ENCODE measurements at places on chromosomes 16 and 17.

- no peak for DNase-seq
Measured at GRCh38 chr17:11840052-11840451, 157.2 kb downstream of the ZNF18 start.

GRCh38 chr17:79618383-79619067, 7.7 kb upstream of the RBFOX3 start:
- no peak for DNase-seq

DNA sequence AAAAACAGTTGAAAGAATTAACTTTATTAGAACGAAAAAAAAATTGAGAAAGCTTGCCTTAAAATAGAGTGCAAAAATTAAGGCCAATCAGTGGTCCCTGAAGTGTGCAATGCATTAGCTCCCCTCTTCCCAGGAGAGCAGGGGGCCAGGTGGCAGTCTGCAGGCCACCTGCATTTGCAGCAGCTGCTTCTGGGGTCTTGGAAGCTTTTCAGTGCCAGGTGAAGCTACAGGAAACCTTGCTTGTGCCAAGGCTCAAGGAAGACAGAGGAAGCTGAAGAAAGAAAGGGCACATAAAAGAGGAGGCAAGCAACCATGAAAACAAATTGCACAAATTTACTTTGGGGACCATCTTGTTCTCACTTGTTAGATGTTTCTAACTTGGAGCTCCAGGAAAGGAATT, 50.5 kb upstream of the MTMR4 start:
- DNase-seq = no peak

GRCh38 chr16:1487395-1488053, 1.2 kb downstream of the PTX4 start:
- no peak for DNase-seq

- no peak for DNase-seq
Measured at GRCh38 chr17:72219137-72219823, 98.5 kb downstream of the SOX9 start.

GRCh38 chr16:53832896-53833544, 129.1 kb downstream of the FTO start:
- no peak for DNase-seq

DNA sequence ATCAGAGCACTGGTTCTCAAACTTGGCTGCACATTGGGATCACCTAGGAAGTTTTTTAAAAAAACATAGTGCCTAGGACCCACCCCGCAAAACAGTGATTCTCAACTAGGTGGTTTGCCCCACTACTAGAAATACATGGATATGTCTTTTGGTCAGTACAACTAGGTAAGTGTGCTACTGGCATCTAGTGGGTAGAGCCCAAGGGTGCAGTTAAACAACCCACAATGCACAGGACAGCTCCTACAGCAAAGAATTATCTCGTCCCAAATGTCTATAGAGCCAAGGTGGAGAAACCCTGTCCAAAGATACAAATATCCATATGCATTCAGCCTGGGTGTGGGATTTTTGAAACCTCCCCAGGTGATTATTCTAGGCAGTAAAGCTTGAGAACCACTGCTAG, 11.8 kb upstream of the ZNF19 start:
- no peak for DNase-seq
